ENCODE measurements at places on chromosomes 2 and 18. TPM values are rescaled to one million over a fixed set of nuclear protein-coding genes. Genes with fewer than 3 reads are reported as not detected.

CFAP65 gene
- 1.1 TPM for total RNA-seq

FAM124B gene
- not detected for total RNA-seq

MYO5B gene
- 48.4 TPM for total RNA-seq

DNA sequence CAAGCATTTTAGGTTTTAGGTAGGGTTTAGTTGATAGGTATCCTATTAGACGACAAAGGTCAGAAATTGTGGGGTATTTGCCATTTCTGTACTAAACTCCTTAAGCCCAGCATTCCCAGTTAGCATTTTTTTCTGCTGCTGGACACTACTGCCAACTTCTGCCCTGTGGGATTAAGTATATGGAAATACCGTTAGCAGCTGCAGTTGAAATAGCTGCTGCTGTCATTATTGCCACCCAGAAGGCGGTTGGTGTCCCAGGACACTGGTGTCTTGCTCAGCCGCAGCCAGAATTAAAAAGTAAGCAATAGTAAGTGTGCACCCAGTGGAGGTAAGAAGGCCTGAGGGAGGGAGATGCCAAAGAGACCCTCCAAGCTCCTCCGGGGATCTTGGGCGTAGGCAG is 1.9 kb upstream of the UXS1 start:
- DNase-seq: no peak

DNA sequence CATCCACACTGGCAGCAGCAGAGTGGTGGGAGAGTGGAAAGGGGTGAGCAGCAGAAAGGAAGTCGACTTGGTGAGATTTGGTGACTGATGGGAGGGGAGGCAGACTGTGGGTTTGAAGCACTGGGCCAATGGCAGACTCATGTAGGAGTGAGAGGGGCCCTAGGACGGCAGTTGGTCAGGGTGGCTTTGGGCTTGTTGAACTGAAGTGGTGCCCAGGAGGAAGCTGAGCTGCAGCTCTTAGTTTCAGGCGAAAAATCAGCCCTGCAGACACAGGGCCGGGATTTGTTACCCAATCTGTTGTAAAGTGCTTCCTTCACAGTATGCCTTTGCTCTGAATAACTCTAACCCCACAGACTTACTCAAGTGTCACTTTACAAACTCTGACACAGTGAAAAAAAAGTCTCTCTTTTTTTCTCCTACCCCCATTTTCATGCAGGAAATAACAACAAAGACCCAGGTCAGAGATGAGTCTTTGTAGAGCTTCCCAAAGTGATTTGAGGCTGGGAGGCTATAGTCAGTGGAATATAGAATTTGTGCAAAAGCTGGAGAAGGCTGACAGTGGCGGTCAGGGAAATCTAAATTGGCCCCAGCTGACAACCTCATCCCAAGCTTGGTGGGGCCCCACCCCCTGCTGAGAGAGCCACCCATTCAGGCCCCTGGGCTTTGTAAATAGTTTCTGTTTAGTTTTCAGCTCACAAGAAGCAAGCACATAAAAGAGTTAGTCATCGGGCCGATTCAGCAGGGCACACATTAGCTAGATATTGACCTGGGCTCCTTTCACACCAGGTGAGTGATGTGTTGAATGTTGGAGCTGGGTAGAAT is 226.9 kb downstream of the VAPA start:
- no peak for DNase-seq

GRCh38 chr2:46236006-46236875 is 61.0 kb upstream of the EPAS1 start:
- no peak for DNase-seq

BMP10 gene
- total RNA-seq: not detected

THUMPD2 gene
- total RNA-seq: 6.7 TPM

DNA sequence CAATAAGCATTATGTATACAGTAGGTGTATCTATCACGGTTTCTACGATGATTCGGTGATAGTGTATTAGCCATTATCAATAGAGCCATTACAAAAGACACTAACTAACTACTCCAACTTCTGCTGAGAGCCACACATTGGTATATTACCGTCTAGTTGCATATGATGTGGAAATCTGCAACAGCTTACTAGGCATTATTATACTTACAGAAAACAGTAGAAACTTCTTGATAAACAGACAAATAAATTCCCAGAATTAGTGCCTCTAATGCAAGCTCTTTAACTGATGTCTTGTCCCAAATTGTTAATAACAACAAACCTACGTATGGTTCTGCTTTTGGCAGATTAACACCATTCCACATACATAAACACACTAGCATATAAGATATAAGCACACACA is 1923.0 kb upstream of the PIK3C3 start:
- DNase-seq: no peak

TUBB8B gene
- not detected for total RNA-seq

DNA sequence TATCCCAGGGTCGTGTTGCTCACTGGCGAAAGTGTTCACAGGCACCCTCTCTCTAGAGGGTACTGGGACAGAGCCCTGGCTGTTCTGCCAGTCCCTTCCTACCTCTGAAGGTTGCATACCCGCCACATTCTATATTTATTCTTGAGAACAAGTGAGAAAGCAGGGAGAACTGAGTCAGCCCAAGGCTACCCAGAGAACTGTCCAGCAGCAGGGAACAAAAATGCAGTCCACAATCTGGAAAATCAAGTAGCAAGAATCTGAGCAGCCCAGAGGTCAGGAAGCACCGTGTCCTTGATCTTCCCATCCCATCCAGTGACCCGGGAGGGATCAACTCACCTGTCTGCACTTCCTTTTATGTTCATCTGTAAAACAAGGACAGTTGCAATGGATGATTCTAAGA is 164.1 kb downstream of the FBXO15 start:
- DNase-seq: no peak

DNA sequence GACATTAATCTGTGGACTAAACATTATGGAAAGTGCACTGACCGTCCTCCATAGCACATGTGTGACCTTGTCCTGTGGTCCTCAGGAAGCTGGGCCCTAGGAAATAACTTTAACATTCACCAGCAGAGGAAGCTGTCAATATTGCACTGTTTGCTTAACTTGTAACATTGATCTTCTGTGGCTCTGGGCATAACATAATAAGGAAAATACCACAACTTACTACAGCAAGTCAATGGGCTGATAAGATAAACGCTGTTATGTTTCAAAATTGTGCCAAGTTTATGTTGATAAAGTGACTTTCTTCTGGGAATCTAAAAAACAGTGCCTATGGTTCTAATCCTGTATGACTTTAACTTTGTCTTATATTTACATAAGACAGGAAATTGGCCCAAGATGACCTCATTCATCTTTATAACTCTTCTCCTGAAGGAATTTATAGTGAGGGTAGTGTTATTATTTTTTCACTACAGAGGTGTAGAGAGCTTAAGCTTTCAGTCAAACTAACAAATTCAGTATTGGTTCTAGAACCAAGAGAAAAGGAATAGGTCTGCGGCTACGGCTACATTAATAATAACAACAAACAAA is 113.7 kb upstream of the MAP4K3 start:
- DNase-seq: no peak

GRCh38 chr2:179724403-179724802 is 137.0 kb downstream of the ZNF385B start:
- no peak for DNase-seq

DNA sequence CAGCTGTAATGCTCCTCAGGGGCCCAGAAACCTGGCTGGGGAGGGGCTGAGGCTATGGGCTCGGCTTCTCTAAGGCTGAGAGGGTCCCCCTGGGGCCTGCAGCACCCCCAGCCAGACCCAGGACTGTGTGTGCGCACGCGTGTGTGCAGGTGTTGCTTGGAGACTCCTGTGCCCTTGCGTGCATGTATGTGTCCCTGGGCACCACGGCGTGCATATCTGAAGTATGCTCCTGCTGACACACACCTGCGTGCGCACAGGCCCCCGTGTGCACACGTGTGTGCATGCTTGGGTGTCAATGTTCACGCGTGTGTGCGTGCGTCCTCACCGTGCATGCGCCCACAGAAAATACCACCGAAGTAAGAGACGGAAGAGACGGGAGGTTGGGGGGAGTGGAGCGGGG is 14.9 kb upstream of the ECEL1 start:
- DNase-seq: no peak

GRCh38 chr2:145207884-145208283 is 688.0 kb upstream of the ZEB2 start:
- DNase-seq: no peak

DNA sequence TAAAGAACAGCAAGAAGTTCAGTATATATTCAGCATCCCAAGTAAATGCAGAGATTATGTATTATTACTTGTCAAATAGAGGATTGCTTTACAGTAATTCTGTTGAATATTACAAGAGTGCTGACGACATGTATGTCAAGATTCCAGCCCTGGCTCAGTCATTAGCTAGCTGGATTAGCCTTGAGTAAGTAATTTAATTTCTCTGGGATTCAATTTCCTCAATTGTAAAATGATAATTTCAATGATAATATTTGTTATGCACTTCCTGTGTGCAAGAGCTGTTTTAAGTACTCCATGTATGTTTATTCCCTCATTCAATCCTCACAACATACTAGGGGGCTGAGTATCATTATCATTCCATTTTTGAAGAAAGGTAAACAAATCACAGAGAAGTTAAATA is 44.0 kb downstream of the TCF4 start:
- DNase-seq: no peak

- no peak for DNase-seq
Observed at GRCh38 chr18:40382197-40382596, 1572.8 kb upstream of the PIK3C3 start.

GRCh38 chr2:169663247-169663646 is 31.0 kb downstream of the CFAP210 start:
- no peak for DNase-seq

GRCh38 chr2:47237375-47238334 is 82.5 kb upstream of the STPG4 start:
- DNase-seq: no peak
